ENCODE measurements at places on chromosomes 4 and X.

GRCh38 chrX:153726286-153727122 is 1.8 kb downstream of the ABCD1 start:
- peaks cover 20% of the 10 kb centered on the region for H3K4me1 ChIP-seq
- H3K36me3 ChIP-seq = peaks cover 11% of the 10 kb centered on the region
- peak overlapping the region; percentile 56 for H3K4me3 ChIP-seq

DNA sequence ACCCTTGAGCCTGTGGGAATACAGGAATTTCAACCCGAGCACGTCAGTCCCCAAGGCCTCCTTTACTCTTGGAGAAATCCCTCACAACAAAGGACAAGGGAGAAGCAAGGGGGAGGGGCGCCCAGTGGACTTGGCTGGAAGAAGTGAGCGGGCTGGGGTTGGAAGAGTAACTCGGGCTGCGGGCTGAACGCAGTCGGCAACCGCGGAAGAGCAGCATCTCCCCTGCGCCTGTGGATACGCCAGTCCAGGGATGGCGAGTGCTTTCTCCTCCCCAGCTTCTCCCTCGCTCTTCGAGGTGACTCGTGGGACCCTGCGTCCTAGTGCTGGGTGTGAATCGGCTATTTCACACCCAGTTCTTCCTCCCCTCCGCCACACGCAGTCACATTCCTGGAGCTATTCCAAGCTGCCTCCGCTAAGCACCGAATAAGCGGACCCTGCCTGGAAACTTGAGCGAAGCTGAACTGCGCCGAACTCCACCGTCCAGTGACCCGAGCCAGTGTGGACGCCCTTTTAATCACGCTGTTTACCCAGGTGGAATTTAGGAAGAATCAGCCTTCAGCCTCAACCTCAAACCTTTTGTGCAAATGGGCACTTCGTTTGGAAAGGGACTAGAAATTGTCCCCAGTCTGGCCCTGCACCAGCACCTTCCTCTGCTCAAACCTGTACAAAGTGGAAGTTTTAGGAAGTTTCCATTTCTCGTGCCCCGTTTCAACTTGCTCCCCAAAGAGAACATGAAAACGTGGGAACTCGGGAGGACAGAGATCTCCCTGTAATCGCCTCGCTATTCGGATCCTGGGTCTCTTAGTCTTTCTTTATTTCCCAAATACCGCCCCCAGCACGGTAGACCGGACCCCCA is 64.3 kb upstream of the WDR17 start:
- H3K4me3 ChIP-seq = no peak overlapping the region
- H3K27ac ChIP-seq = no peak overlapping the region
- no peaks in the 10 kb centered on the region for H3K36me3 ChIP-seq

- no peaks in the 10 kb centered on the region for H3K36me3 ChIP-seq
- no peaks in the 10 kb centered on the region for H3K27me3 ChIP-seq
- H3K27ac ChIP-seq = no peak overlapping the region
- H3K4me1 ChIP-seq = no peaks in the 10 kb centered on the region
Observed at GRCh38 chr4:23001478-23001877, 308.7 kb downstream of the GBA3 start.

- DNase-seq = no peak
- H3K27ac ChIP-seq = no peak overlapping the region
- no peak overlapping the region for H3K4me3 ChIP-seq
- H3K36me3 ChIP-seq = peaks cover 5% of the 10 kb centered on the region
Observed at GRCh38 chr4:159201168-159201567, 98.3 kb downstream of the RAPGEF2 start.

- H3K4me1 ChIP-seq = peaks cover 4% of the 10 kb centered on the region
- no peaks in the 10 kb centered on the region for H3K27me3 ChIP-seq
- no peak overlapping the region for H3K4me3 ChIP-seq
Observed at GRCh38 chr4:86965019-86965976, 30.5 kb downstream of the AFF1 start.

DNA sequence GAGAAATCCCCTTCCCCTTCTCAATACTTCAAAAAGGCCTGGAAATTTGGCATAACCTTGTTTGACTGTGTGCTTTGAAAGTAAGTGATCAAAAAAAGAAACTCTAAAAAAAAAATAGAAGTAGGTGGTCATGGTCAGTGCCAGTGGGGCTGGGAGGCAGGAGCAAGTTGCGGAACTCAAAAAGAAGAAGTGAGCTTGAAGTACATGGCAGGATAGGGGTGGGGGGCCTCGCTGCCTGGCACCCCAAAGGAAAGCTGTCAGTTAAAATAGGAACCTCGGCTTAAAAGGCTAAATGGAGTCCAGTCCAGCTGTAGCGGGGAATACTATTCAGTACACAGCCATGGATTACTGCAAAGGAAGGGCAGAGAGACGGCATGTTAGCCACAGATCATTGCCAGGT is 12.2 kb upstream of the NKRF start:
- no peak overlapping the region for H3K27ac ChIP-seq
- no peak overlapping the region for H3K4me3 ChIP-seq
- H3K36me3 ChIP-seq = peaks cover 29% of the 10 kb centered on the region
- H3K27me3 ChIP-seq = no peaks in the 10 kb centered on the region
- no peaks in the 10 kb centered on the region for H3K4me1 ChIP-seq
- DNase-seq = no peak

DNA sequence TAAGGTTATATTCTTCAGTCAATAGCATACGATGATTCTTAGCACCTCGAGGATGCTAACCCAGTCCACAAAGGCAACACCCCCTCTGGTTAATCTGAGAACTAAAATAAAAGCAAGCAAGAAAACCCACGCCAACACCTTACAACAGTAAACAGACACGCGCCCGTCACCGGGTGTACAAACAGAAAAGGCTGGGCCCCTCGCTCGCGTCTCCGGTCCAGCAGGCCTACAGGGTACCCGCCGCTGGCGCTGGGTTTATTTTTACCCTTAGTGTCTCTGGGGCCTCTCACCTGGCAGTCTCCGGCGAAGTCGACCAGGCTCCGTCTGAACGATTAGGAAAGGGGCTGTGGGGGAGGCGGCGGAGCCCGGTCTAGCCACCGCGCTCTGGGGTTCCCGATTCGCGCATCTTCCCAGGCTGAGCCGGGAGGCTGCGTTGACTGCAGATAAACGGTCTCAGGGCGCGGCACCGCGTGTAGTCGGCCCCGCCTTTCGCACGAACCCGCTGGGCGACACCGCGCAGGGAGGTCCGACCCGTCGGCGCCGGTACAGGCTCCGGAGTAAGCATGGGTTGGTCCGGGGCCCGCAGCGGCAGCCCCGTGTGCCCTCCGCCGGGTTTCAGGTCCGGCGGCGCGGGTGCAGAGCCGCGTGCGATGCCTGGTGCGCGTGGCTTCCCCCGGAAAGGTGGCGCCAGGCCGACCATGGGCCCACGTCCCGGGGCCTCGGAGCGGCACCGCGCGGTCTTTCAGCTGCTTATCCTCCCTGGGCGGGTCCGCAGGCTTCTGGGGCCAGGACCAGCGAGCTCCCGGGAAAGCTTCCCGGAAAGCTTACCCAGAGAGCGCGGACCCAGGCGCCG is 441 bp downstream of the SLC9B2 start:
- H3K4me3 ChIP-seq = peak overlapping the region; percentile 96
- H3K27ac ChIP-seq = peak overlapping the region; percentile 99
- DNase-seq = peak; percentile 71
- peaks cover 35% of the 10 kb centered on the region for H3K4me1 ChIP-seq
- peaks cover 10% of the 10 kb centered on the region for H3K36me3 ChIP-seq

DNA sequence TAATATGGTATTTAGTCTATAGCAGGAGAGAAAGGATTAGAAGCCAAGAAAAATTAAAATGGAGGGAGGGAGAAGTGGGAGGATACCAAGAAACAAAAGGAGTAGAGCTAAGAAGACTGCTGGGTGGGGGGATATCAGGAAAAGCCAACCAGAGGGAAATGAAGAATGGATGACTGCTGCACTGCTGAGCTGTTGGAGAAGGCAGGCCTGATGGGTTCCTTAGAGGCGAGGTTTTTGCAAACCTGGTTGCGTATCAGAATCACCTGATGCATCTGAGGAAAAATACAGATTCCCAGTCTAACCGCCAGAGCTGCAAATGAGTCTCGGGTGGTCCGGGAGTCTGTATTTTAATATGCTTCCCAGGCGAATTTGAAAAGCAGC is 1.5 kb downstream of the PGRMC1 start:
- H3K4me3 ChIP-seq = peak overlapping the region; percentile 88
- peaks cover 5% of the 10 kb centered on the region for H3K36me3 ChIP-seq
- peaks cover 15% of the 10 kb centered on the region for H3K4me1 ChIP-seq
- H3K27me3 ChIP-seq = no peaks in the 10 kb centered on the region
- H3K27ac ChIP-seq = peak overlapping the region; percentile 67
- DNase-seq = no peak

GRCh38 chr4:1271686-1272085 is 18.0 kb upstream of the MAEA start:
- H3K4me3 ChIP-seq = no peak overlapping the region
- peaks cover 9% of the 10 kb centered on the region for H3K4me1 ChIP-seq
- H3K36me3 ChIP-seq = peaks cover 13% of the 10 kb centered on the region
- H3K27me3 ChIP-seq = no peaks in the 10 kb centered on the region
- DNase-seq = no peak

GRCh38 chr4:43008793-43009192 is 116.3 kb downstream of the GRXCR1 start:
- H3K4me1 ChIP-seq = no peaks in the 10 kb centered on the region
- H3K27ac ChIP-seq = no peak overlapping the region
- DNase-seq = no peak
- H3K27me3 ChIP-seq = no peaks in the 10 kb centered on the region
- no peaks in the 10 kb centered on the region for H3K36me3 ChIP-seq
